ENCODE measurements at places on chromosomes 2 and 18. TPM values are rescaled to one million over a fixed set of nuclear protein-coding genes. Genes with fewer than 3 reads are reported as not detected.

DNA sequence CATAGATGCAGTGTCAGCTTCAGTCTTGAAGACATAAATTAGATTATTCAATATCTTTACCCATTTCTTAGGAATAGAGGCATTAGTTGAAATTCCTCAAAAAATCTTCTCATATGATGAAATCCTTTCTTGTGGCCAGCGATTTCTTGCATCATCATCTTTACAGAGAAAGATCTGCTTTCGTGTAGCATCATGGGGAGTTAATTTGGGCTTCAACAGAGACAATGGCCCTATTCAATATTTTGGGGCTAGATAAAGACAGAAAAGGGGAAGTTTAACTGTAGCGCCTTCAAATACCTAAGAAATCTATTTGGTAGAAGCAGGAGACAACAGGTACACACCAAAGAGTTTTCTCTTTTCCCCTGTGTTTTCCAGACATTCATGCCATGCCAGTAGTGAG is 73.8 kb downstream of the TGFA start:
- H3K4me1 ChIP-seq: no peaks in the 10 kb centered on the region
- H3K4me3 ChIP-seq: no peak overlapping the region
- DNase-seq: no peak
- H3K27me3 ChIP-seq: no peaks in the 10 kb centered on the region
- H3K36me3 ChIP-seq: no peaks in the 10 kb centered on the region
- no peak overlapping the region for H3K27ac ChIP-seq

- H3K4me1 ChIP-seq: peaks cover 57% of the 10 kb centered on the region
- peak overlapping the region; percentile 73 for H3K4me3 ChIP-seq
- no peaks in the 10 kb centered on the region for H3K36me3 ChIP-seq
- H3K27me3 ChIP-seq: no peaks in the 10 kb centered on the region
Observed at GRCh38 chr2:64524604-64525316, 632 bp downstream of the AFTPH start.

DNA sequence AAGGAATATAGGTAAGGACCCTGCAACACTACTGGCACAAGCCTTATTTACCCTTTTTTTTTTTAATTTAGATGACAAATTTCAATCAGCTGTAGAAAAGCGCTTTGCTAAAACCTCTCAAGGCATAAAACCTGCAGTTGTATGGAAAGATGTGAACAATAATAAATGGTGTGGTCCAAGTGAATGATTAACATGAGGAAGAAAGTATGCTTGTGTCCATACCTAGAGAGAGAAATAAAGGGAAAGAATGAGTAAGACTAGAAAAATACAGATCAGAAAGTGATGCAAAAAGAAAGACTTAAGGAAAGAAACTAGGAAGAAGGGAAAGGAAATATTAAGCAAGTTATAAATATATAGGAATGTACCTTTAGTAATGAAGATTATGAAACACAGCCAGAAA is 119.2 kb upstream of the SCN7A start:
- no peak overlapping the region for H3K4me3 ChIP-seq
- no peaks in the 10 kb centered on the region for H3K4me1 ChIP-seq
- no peaks in the 10 kb centered on the region for H3K36me3 ChIP-seq
- DNase-seq: no peak
- H3K27ac ChIP-seq: no peak overlapping the region

Gene NT5C1B
- not detected for total RNA-seq

DNA sequence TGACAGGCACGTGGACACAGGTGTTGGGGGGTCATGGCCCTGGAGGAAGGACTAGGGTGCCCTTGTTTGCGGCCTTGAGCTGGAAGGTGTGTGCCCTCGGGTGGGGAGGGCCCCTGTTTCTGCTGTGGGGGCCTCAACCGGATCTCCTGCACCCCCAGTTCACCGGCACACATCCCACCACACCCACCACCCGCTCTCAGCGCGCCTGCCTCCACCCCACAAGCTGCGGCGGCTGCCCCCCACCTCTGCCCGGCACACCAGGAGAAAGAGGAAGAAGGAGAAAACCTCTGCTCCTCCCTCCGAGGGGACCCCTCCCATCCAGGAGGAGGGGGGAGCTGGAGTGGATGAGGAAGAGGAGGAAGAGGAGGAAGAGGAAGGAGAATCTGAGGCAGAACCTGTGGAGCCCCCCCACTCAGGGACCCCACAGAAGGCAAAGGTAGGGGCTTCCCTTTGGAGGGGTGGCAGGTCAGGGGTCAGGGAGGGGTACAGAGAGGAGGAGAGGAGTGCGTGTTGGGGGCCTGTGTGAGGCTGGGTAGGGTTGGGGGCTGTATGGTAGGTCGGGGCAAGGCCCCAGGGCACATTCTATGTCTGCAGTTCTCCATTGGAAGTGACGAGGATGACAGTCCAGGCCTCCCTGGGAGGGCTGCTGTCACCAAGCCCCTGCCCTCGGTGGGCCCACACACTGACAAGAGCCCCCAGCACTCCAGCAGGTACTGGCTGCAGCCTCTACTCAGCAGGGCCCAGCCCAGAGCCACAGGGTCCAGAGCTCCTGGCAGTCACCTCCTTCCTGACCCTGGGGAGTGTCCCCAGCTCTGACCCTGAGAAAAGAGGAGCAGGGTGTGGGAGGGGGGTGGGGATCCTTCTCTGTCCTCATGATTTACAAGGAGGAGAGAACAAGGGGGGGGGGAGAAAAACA is 1.8 kb downstream of the SLC4A3 start:
- H3K36me3 ChIP-seq: no peaks in the 10 kb centered on the region
- H3K4me3 ChIP-seq: no peak overlapping the region
- H3K4me1 ChIP-seq: no peaks in the 10 kb centered on the region
- peak; percentile 62 for DNase-seq
